ENCODE measurements at places on chromosomes 7 and 10.

GRCh38 chr7:158716802-158717201 lies 12.2 kb upstream of the NCAPG2 start:
- DNase-seq = no peak

GRCh38 chr7:38169847-38170246 lies 8.2 kb upstream of the STARD3NL start:
- DNase-seq = no peak

GRCh38 chr10:30687698-30688213 lies 58.2 kb upstream of the LYZL2 start:
- DNase-seq = peak; percentile 63

DNA sequence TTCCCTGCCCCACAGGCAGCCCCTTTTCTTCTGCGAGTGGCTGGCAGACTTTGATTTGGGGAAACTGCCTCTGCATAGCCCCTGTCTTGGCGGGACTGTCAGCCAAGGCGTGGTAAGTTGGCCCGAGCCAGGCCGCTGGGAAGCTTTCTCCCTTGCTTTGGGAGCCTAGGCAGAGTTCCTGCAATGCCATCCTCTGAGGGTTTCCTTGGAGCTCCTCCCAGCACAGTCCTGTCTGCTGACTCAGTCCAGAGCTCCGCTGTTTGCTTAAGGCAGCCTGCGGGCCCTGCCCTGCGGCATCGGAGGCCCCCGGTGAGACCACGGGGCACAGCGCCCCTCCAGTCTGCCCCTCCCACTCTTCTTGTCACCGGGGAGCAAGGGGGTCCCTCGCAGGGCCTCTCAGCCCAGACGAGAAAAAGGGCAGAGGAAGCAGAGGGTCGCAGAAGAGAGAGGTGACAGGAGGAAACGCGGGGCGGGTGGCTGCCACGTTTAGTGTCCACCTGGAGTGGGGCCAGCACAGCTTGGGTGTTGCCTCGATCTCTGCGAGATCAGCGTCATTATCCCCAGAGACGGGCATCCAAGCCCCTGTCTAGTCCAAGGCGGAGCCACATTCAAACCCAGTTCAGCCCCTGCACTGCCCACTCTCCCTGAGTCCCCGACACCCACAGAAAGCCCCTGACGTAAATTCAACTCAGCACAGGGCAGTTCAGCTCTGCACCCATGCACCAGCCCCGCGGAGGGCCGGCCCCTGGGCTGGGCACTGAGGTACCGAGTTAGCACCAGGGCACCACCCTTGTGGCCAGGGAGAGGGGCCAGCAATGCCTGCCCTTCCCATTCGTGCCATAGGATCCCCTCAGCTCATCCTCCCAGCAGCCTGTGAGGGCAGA lies 59.0 kb upstream of the CHST15 start:
- no peak for DNase-seq

DNA sequence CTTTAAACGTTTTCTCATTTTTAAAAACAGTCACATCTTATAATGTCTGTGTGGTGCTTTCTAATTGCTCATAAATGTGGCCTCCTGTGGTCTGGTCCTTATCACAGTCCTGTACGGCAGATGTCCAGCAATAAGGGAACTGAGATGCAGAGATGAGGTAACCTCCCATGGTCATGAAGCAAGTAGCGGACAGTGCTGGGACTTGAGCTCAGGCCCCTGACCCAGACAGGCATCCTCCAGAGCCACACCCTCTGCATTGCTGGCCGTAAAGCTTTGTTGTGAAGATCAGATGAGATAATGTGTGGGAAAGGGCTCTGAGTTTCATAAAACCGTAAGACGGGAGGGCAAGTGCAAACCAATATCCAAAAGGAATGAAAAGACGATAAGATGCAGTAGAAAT lies 48.2 kb downstream of the DYNC2I1 start:
- DNase-seq = no peak

GRCh38 chr10:45561952-45562351 lies 110.6 kb downstream of the ZFAND4 start:
- no peak for DNase-seq

GRCh38 chr10:80552151-80552646 lies 14.5 kb downstream of the SH2D4B start:
- no peak for DNase-seq

- DNase-seq = no peak
Measured at GRCh38 chr10:52400562-52400961, 86.5 kb downstream of the DKK1 start.

- DNase-seq = no peak
Measured at GRCh38 chr10:63675171-63675570, 154.0 kb downstream of the REEP3 start.

DNA sequence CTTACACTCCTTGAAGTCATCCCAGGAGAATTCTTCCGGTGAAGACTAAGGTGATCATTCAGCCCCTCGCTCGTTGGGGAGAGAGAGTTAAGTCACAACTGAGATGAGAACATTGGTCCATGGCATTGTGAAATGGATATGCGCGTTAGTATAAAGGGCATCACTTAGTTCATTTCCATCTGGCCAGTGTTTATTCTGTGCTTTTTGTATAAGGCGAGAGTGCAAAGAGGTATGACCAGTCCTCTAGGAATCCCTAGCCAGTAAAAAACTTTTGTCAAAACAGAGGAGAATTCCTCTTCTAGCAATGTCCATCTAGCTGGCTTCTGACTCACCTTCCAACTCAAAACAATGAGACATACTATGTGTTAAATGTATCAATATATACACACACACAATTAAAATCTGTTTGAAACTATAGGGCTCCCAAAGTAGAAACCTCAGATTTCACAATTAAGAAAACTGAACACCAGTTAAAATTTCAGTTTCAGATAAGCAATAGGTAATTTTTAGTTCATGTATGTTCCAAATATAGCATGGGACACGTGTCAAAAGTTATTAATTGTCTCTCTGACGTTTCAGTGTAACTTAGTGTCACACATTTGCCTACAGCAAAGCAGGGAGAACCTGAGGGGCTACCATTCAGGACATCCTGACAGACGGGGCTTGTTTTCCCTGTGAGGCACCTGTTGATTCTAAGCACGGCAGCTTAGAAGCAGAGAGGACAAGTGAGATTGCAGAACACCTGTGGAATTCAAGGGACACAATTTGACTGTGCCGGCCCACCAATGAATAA lies 158.9 kb downstream of the KLF6 start:
- DNase-seq = no peak

- no peak for DNase-seq
Measured at GRCh38 chr10:34565934-34566333, 249.2 kb downstream of the PARD3 start.

GRCh38 chr10:98139431-98139830 lies 5.0 kb downstream of the R3HCC1L start:
- DNase-seq = no peak

GRCh38 chr7:4919969-4920766 lies 36.7 kb upstream of the RADIL start:
- no peak for DNase-seq

- no peak for DNase-seq
Measured at GRCh38 chr7:34501156-34501555, 156.9 kb upstream of the NPSR1 start.

DNA sequence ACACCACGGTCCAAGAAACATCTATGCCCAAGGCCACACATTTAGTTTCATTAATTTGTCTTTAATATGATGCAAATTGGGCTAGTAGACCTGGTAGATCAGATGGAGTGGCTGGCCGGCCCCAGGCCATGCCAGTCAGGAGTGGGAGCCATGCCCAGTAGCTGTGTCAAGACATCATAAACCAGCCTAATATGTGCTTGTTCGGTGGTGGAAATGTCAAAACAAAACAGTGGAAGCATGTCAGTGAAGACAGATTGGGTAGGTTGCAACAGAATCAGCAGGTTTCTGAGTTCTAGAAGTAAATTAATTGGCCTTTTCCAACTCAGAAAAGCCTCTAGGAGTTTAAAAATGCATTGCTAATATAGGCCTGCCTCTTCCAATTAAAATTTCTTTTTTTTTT lies 124.7 kb downstream of the NRP1 start:
- no peak for DNase-seq

DNA sequence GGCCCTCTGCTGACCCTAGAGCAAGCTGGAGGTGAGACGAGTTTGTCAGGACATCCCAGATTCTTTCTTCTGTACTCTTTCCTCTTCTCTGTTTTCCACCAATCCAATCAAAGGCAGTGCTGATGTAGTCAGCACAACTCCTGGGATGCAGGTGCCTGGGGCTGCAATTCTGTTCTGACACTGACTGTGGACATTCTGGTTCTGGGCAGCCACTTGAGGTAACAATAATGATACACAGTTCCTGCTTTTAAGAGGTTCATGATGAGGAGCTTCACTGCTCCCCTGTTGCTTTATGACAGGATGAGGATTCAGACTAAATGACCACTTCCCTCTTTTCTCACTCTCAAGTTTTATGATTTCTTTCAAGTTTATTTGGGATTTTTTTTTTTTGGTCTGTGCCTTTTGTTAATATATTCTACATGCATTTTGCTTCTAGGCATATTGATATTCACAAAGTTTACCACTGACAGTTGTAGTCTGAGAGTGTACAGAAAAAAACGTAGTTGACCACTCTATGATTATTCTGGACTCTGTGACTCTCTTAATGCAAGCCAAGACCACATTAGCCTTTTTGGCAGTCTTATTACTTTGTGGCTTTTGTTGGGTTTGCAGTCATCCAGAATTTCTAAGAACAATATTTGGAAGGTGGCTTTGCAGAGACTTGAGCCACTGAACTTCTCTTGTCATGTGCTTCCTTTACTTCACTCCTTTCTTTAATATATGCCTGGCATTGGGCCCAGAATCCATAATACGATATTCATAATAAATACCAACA lies 247.6 kb downstream of the AUTS2 start:
- no peak for DNase-seq

GRCh38 chr10:104581884-104582601 lies 59.0 kb upstream of the SORCS3 start:
- DNase-seq = no peak

GRCh38 chr10:112379635-112380296 lies 5.8 kb downstream of the ACSL5 start:
- no peak for DNase-seq

GRCh38 chr7:51255036-51255435 lies 61.6 kb downstream of the COBL start:
- DNase-seq = no peak

DNA sequence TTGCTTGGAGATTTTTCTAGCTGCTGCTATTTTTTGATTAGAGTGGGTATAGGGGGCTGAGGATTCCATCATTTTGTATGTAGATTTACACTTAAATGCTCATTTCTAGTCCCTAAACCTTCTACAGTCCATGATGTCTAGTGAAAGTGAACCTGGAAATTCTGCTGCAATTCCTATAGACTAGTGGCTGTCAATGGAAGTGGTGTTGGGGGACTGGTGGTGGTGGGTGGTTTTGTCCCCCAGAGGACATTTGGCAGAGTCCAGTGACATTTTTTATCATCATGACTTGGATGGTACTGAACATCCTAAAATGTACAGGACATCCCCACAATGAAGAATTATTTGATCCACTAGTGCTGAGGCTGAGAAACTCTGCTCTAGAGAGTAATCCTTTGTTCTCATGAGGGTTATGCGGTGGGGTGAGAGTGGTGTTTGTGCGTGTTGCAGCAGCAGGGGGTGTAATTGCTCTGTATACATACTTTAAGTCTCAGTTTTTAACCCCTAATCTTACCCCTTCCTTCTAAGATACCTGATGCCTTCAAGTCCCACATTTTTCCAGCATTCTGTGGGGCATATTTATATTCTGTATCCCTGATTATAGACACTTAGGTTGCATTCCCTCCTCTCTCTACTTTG lies 35.0 kb downstream of the KIF11 start:
- no peak for DNase-seq

GRCh38 chr7:43244784-43245183 lies 132.3 kb downstream of the HECW1 start:
- DNase-seq = no peak

GRCh38 chr7:150345012-150345411 lies 3.6 kb upstream of the RARRES2 start:
- no peak for DNase-seq

DNA sequence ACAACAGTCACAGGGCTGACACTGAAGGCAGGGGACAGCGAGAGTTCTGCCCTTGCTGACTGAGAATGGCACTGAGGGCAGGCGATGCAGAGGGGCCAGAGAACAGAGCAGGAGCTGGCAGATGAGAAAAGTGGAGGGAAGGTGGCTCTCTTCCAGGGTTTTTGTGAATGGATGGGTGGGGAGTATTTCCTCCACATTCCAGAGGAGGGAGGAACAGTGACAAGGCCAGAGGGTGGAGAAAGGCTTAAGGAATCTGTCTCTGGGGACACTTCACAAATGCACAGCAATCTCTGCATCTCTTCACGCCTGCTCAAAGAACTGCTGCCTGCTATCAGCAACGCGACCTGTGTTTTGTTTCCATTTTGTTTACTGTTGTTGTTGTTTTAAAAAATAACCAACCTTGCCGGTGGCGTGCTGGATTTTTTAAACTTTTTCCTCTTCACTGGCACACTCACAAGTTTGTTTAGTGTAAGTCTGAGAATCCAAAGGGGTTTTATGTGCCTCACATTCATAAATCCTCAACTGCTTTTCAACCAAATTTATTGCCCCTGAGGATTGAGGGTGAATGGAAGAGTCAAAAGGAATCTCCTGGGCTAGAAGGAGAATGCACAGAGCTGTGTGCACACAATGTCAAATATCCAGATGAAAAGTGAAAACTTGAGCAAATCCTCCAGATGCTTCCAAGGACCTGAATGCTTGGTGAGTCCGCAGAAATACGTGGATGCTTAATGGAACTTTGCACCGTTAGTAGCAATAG lies 129.3 kb downstream of the GLI3 start:
- DNase-seq = no peak

DNA sequence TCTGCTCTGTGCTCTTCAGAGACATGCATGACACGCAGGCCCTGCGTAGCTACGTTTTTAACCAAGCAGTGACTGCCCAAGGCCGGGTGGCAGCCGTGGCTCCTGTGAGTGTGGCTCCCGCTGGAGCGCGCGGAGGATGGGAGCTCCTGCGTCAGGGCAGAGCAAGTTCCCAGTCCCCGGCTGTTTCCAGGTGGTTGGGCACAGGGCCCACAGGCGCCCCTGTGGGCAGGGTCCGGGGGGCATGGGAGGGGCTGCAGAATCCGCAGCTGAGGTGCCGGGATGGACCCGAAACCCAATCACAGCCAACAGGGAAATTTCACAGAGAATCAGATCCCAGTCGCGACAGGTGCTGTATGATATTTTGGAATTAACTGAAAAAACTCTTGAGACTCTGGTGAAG lies 9.8 kb downstream of the NKX6-2 start:
- no peak for DNase-seq

DNA sequence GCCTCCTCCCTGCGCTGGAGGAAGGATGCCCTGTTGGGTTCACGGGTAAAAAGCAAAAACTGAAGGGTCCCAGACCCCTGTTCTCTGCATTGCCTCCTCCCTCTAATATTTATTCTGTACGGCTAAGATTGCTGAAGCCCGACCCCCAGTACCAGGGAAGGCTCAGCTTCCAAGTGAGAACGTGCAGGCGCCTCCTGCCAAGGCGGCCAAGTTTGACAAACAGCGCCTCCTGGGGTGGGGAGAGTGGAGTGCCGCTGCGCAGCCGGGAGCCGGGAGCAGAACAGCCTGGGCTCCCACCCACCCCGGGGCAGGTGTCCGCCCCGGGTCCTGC lies 4.7 kb upstream of the EBF3 start:
- DNase-seq = no peak

GRCh38 chr10:78292982-78293865 lies 259.6 kb downstream of the RPS24 start:
- DNase-seq = no peak

GRCh38 chr10:102236006-102236405 lies 5.3 kb downstream of the PITX3 start:
- no peak for DNase-seq

GRCh38 chr7:120407010-120407409 lies 134.0 kb downstream of the KCND2 start:
- no peak for DNase-seq

GRCh38 chr10:85548034-85548433 lies 818.6 kb downstream of the GRID1 start:
- DNase-seq = no peak
